Neural progenitor cell (in vitro differentiated cells): ENCODE measurements at places on chromosomes 3 and 15.

DNA sequence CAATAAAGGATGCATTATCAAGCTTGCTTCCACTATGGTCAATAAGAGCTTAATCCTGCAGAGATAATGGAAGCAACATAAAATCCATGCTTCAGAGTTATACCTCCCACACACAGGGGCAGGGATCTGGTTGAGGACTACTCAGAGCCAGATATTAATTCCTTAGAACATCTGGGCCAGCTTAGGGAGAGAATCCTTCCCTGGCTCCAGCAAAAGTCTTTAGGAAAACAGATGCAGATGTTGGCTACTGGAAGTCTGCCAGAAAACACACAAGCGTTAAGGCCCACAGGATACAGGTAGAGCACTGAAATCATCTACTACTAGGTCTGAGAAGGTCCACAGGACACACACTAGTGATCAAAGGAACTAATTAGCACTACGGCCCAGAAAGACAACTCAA is 25.2 kb downstream of the TMEM202 start:
- DNase-seq, result no peak

- DNase-seq, result no peak
Observed at GRCh38 chr15:28133281-28133680, 34.2 kb upstream of the OCA2 start.

- DNase-seq, result no peak
Observed at GRCh38 chr3:42067326-42067725, 23.8 kb upstream of the TRAK1 start.

DNA sequence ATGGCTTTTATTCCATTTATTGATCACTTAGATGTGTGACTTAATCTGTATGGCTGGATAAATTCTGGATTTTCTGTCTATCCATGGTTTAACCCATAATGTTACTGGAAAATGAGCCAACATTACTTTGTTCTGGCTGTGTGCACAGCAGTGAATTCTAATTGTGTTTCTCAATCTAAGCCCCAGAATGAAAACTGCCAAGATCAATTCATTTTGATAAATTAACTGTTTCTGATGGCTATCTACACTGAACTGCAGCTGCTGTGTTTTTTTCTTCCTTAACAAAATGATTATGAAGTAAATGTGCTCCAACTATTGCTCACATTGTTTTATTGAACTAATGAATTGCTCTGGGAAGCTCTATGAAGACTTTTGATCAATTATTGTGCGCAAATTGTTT is 35.7 kb upstream of the CPB1 start:
- no peak for DNase-seq

GRCh38 chr3:47580481-47580880 is 1.8 kb upstream of the CSPG5 start:
- DNase-seq, result no peak

DNA sequence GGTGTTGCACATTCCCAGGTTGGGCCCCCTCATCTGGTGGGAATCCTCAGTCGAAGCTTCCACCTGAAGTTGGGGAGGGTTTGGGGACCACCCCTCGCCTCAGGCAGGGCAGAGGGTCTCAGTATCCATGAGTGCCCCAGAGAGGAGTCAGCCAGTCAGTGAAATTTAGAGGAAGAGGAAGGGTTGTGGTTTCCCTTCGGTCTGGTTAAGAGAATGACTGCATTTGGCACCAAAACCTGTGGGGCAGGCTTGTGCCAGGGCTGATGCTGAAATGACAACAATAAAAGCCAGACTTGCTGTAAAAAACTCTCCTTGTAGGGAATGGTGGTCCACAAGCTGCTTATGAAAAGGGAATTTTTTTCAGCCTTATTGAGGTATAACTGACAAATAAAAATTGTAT is 22.6 kb downstream of the LMCD1 start:
- no peak for DNase-seq

DNA sequence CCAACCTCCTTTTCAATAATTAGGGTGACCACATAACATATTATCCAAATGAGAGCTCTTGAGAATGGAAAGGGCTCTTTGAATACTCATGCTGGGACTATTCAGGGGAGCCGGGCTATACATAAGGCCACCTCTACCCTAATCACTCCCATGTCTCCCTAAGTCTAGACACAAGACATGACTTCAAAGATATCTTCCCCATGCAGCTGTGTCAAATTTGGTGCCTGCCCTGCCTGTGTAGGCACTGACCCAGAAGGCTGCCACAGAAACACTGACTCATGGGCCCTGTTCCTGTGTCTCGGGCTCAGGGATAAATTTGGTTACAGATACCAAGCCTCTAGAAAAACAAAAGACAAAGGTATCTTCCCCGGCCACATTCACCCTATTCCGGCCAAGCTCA is 70.3 kb downstream of the MYLK start:
- no peak for DNase-seq

DNA sequence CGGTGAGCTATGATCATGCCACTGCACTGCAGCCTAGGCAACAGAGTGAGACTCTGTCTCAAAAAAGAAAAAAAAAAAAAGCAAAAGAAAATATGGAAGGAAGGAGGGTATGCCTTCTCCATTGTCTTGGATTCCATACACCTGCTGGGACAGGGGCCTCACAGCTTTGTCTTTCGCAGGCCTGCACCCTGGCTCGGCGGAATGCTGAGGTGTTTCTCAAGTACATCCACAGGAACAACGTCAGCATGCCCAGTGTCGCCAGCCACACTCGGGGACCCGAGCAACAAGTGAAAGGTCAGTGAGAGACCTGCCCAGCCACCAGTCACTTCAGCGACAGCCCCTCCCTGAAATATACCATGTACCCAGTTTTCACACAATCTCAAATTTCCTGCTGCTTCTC is 288.5 kb upstream of the UMPS start:
- no peak for DNase-seq

DNA sequence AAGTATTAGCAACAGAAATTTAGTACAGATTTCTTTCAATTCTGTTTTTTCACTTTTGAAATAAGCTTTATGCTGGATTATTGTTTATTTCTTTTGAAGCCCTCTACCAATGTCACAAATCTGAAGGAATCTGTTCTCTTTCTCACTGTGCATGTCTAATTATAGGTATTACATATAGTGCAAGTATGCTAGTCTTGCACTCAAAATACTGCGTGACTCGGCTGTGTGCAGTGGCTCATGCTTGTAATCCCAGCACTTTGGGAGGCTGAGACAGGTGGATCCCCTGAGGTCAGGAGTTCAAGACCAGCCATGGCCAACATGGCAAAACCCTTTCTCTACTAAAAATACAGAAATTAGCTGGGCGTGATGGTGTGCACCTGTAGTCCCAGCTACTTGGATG is 95.8 kb upstream of the PLAAT1 start:
- DNase-seq, result no peak

- peak; percentile 60 for DNase-seq
Observed at GRCh38 chr3:129003578-129004112, 2.5 kb downstream of the EFCC1 start.

DNA sequence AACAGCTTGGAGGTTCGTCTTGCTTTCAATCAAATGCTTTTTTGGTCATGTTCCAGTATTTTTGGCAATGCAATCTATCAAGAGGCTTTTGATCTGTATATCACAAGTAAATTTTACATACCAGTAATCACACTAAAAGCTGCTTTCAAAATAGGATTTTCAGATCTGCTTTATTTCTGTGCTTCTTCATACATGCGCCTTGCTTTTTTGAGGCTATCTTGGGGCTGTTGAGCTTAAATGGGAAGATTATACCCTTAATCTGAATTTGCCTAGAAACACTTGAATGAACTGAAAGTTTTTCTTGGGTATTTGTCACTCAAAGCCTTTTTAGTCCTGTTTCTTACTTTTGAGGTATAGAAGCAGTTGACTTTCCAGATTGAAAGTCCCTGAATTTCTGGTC is 62.1 kb upstream of the DCBLD2 start:
- DNase-seq, result no peak

- no peak for DNase-seq
Observed at GRCh38 chr3:30467596-30468238, 138.7 kb upstream of the TGFBR2 start.

- DNase-seq, result no peak
Observed at GRCh38 chr3:74593152-74593551, 21.3 kb downstream of the CNTN3 start.

DNA sequence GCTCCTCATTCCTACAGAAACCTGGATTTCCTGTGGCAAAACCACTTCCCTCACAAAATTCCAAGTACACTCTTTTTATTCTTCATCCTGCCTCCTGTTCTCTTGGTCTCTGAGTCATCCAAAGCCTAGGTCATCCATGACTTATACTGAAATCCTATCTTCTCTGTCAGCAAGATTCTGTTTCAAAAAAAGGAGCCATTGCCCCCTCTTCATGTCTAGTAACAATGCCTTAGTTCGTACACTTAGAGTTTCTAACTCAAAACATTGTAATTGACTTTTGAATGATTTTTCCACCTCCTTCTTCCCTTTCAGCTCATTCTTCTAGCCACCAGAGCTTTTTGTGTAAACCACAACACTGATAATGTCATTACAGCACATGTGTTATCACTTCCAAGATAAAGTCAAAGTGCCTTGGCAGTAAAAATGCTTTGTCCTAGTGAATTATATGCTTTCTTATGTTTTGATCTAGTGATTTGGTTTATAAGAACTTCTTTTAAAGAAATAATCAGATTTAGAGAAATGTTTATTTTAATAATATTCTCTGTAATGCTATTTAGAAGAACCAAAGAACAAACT is 256.5 kb upstream of the NECTIN3 start:
- DNase-seq, result no peak

GRCh38 chr15:44882499-44882968 is 74.0 kb upstream of the TERB2 start:
- DNase-seq, result no peak

DNA sequence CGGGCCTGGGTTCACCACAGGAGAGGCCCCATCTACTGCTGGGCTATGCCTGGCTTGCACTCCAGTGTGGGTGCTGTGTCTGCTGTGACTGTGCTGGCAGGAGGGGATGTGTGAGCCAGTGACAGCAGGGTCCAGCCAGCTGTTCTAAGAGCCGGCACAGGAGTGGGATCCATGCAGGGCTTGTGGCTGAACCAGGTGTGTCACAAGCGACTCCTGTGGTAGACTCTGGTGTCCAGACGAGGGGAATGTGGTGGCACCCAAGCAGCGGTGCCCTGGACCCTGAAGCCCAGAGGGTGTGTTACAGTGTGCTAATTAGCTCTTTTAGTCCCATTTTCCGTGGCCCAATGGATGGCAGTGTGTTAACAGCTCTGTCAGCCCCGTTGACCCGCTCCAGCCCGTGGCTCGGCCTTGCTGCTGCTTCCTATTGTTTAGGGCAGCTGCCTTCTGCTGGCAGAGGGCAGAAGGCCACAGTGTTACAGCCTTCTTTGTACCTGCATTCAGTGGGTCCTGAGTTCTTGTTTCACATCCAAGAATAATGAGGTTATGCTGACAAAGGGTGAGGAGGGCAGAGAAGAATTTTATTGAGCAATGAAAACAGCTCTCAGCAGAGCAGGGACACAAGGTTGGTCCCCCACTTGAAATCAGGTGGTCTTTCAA is 78.5 kb upstream of the RNU6-1 start:
- DNase-seq, result peak; percentile 60

DNA sequence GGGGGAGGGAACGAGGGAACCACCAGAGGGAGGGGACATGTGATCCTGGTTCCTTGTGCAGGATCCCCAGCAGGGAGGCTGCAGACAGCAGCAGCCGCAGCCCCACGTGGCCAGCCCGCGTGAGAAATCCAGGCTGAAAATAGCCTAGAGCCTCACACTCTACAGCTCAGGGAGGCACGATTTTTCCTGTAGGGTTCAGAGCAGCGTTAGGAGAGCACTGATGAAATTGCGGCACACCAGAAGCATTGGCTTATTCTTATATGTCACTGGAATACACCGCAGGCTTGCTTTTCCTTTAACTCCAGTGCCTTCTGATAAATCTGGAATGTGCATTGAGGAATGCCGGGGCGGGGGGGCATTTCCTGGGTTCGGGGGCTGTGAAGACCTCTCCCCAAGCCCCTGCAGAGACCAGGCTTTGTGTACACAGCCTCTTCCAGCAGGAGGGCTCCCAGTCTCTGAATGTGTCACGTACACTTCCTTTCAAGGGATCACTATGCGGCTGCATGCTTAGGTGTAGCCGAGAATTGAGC is 193.0 kb downstream of the ATP10A start:
- DNase-seq, result peak; percentile 91

GRCh38 chr3:134446800-134447199 is 39.0 kb downstream of the ANAPC13 start:
- no peak for DNase-seq

DNA sequence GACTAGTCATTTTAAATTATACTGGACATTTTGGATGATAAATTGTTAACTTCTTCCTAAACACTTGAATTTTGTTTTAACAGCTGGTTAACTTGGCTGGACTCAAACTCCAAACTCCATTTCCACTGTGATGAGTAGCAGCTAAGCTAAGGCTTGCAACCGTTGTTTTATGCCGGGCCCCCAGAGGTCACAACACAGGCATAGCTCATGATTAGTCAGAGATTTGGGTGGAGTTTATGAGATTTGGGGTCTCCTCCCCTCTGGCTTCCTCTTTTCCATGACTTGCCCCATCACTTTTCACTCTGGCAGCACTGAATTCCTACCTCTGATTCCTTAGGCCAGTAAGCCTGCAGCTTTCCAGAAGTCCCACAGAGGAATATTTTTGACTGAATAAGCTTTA is 12.8 kb downstream of the THAP10 start:
- no peak for DNase-seq

- no peak for DNase-seq
Observed at GRCh38 chr3:45082142-45082538, 56.0 kb downstream of the CLEC3B start.

DNA sequence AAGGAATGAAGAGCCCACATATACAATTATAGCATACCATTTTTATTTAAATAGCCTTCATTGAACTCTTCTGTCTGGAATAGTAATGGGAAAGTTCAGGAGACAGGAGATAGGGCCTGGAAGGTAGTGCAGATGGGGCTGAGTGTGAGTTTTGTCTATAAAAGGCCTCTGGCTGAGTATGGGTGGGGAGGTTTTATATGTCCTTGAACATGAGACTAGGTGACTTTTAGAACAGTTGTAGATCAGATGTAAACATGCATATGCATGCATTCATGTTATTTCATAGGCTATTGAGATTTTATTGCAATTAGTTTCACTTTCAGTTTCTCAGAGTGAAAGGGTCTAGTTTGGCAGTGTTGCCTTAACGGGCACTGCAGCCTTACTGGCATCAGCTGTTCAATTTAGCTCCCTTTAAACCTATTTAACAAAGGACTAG is 27.1 kb downstream of the CGGBP1 start:
- DNase-seq, result no peak

DNA sequence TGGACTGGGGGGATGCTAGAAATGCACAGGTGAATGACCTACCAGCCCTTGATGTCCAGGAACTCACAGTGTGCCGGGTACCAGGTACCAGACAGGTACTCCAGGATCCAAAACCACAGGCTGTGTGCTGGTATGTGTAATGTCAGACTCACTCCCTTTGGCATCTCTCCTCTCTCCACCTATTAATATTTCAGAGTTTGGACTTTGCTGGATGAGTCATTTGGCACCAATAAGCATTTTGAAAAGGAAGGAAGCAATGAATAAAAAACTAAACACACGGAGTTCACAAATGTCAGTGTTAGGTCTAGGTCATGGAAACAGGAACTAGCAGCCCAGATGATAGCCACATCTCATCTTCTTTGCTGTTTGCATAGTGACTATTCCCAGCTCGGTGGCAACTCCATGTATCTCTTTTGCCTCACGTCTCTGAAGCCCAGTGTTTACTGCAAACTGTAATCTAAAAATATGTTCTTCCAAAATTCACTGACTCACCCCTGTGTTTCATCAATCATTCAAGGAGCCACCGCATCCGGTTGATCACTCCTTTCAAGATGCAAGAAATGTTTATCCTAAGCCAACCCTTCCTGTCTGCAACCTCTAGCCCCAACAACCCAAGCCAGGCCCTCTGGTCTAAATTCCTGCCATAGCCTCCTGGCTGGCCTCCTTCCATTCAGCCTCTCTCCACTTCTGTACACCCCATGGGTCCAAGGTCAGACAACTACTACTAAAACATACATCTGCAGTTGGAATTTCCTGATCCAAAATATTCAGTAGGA is 8.4 kb downstream of the ITGB5 start:
- DNase-seq, result no peak
